ENCODE measurements at places on chromosomes 5 and 9.

DNA sequence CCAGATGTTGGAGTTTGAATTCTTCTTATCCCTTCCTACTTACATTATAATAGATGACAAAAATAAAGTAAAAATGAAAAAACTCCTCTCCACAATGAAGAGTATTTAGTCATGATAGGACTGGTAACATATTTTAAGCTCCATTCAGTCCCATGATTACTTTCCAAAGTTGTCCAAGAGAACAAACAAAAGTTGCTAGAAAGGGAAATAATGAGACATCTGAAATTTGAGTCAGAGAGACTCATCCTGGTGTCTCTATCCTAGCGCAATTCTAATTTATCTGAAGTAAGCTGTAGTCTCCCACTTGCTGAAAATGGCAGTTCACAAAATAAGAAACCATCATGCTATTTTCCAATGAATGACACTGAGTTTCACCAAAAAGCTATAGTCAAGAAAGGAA lies 152.2 kb downstream of the BNC2 start:
- DNase-seq = no peak

DNA sequence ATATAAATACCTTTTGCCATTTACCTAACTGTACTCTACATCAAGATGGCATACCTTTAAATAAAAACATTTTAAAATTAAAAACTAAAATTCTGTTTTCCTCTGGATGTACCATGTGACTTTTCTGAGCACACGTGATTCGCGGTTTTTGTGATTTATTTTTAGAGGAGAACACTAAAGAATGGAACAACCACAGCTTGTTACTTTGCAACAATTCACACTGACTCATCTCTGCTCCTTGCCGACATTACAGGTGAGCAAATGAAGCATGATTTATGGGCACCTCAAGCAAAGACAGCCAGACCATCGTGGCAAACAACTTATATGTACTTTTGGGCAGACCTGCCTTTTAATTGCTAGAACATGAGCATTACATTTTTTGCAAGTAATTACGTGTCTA lies 61.3 kb downstream of the GDA start:
- DNase-seq = no peak

DNA sequence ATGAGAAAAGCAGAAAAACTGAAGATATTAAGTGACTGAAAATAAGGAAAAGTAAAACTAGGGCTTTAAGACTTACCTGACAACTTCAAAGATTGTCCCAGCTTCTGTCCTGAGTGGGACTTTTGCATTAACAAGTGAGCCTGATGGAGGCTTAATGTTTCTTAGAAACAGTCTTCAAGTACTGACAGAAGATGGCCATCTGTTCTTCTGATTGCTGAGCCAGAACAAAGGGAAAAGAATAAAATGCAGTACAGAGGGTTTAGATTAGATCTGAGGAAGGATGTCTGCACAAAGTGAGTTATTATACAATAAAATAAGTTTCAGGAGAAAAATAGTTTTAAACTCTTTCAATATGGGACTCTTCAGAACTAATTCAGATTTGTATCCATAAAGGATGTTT lies 500.7 kb downstream of the CETN3 start:
- no peak for DNase-seq

DNA sequence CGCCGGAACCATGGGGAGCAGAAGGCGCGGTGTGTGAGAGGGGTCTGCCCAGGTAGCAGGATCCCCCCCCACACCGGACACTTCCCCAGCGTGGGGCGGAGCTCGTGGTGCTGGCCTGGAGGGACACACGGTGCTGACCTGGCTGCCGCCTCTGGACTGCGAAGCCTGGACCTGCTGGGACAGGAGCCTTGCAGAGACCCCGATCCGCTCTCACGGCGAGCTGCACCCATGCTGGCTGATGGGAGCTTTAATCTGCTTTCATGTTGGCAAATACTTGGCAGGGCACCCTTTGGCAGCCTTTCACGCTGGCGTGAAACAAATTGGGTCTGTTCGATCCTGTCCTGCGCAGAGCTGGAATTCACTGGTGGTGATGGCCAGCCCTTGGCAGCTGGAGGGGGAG lies 7.4 kb downstream of the NKD2 start:
- no peak for DNase-seq

- DNase-seq = no peak
Measured at GRCh38 chr5:50898966-50899365, 232.5 kb downstream of the PARP8 start.

DNA sequence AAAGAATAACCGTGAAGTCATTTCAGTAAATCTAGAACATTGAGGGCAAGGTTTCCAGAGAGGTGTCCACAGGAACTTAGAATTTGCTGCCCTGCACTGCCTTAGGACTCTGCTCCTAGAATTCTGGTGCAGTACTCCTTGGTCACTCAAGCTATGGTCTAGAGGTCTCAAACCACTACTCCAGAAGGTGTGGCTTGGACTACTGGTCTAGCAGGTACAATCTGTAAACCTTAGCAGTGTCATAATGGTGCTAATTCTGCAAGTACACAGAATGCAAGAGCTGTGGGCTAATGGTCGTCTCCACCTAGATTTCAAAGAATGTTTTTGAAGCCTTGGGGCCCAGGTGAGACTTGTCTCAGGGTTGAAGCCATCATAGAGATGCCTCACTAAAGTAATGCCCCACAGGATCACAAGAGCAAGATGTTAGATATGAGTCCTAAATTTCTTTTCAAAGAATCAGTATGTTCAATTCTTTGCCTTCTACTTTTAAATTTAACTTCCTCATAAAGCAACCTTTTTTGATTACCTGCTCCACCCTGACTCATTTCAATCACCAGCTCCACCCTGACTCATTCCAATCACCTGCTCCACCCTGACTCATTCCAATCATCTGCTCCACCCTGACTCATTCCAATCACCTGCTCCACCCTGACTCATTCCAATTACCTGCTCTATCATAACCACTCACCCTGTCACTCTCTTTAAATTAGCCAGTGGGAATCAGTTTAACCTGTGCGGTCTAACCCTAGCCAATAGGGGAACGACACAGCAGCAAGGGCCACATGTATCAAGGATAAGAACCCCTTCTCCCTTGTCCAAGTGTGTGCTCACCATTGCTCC lies 1111.8 kb upstream of the ACO1 start:
- DNase-seq = no peak

- DNase-seq = no peak
Measured at GRCh38 chr5:17304282-17304681, 86.9 kb downstream of the BASP1 start.

DNA sequence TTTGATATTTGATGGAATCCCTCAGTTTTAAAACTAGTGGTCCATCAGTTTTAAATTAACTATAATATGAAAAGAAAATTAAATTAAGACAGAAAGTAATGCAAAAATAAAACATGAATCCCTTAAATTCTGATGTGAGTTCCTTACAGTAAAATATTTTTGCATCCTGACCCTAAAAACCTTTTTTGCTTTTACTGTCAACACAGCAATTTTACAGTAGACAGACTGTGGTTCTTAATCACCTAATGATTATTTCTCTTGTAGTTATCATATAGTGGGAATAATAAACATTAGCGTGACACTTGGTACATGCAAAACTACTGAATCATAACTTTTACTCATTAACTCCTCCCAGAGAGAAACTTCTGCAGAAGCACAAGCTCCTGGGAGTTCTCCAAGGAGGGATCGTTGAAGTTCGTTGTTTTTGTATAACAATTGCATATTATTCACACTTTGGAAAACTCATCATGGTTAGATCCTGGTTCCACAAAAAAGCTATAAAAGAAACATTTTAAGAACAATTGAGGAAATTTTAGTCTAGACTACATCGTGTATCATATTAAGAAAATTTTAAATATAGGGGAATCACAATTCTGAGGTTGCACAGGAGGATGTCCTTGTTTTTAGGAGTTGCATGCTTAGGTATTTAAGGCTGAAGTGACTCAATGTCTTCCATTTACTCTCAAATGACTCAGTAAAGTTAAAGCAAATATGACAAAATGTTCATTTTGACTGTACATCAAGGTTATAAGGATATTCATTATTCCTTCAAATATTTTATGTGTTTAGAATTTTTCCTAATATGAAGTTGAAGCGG lies 88.2 kb upstream of the NIPAL4 start:
- DNase-seq = no peak

- DNase-seq = no peak
Measured at GRCh38 chr5:142852416-142853198, 82.4 kb downstream of the ARHGAP26 start.

GRCh38 chr9:113515862-113516261 lies 52.3 kb downstream of the RGS3 start:
- no peak for DNase-seq

- no peak for DNase-seq
Measured at GRCh38 chr9:112103405-112103804, 71.7 kb downstream of the SUSD1 start.

GRCh38 chr5:105274079-105274478 lies 1711.5 kb upstream of the NUDT12 start:
- DNase-seq = no peak

GRCh38 chr9:114504341-114505186 lies 709 bp downstream of the WHRN start:
- DNase-seq = peak; percentile 29

GRCh38 chr9:134477927-134478326 lies 151.7 kb downstream of the RXRA start:
- DNase-seq = no peak

- no peak for DNase-seq
Measured at GRCh38 chr5:173765029-173765644, 123.0 kb upstream of the CPEB4 start.

- no peak for DNase-seq
Measured at GRCh38 chr9:118618084-118618483, 751.2 kb downstream of the BRINP1 start.

DNA sequence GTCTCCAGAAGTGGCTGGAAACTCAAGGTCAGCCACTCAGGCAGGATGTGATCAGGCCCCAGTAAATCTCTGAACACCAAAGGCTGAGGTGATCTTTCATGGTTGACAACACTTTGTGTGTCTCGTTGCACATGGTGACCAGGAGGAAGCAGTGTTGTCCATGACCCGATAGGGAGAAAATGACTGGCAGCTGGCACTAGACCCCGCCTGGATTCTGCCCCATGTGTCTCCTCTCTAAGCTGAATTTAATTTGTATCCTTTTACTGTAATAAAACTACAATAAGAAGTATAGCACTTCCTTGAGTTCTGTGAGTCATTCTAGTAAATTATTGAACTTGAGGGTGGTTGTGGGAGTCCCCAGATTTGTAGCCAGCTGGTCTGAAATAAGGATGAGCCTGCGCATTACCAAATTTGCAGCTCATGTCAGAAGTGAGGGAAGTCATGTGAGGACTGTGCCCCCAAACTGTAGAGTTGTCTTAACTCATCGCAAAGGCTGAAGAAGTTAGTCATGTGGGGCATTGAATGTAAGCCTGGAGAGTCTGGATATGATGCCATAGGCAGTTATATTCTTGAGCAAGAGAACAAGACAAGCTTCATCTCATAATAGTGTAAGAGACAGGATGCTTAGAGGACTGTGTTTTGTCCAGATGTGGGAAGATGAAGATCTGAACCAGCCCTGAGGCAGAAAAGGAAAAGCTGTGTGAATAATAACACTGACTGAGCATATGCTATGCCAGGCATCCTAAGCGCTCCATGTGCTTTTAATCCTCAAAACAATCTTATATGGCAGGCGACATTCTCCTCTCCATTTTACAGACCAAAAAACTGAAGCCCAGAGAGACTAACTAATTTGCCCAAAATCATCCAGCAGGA lies 55.9 kb downstream of the TMEM215 start:
- no peak for DNase-seq
